GM19239 (cell line): ENCODE measurements at places on chromosomes 3 and 15.

- DNase-seq = no peak
These were observed 98.6 kb upstream of the ABHD17C start for GRCh38 chr15:80596521-80596976.

DNA sequence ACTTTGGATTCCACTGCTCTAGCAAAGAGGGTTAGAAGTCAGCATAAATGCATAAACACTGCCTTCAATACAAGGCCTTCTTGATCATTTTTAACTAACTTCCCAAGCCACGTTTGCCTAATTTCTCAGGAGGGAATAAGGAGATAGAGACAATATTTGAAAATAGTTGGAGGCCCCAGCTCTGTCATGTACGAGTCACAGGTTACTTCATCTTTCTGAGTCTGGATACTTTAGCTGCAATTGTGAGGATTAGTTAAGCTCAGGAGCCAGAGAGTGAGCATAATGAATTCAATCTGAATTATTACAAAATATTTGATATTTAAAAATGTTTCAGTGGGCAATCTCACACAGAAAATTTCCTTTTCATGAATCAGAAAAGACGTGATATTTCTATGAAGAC lies 298.9 kb downstream of the SHOX2 start:
- DNase-seq = no peak

DNA sequence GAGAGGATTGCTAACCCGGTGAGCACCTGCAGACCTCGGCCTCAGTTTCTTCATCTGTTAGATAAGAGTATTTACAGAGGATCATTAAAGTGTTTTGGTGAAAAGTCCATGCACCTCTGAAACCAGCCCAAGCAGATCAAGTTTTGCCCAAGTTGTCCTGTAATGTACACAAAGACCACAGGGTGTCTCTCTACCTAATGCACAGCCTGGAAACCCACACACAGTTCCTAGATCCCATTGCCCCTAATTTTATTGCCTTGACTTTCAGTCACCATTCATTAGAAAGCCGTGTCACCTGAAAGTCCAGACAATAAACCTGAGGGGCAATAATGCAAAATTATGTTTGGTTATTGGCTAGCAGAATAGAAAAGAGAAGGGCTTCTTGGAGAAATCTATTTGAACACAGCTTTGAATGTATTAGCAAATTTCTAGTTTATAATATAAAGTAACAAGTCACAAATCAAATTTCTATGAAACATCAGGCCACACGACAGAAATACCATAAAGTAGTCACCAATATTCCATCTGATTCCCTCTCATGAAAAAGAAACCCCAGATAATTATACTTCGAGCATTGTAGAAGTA lies 161.3 kb upstream of the SLC2A2 start:
- no peak for DNase-seq

DNA sequence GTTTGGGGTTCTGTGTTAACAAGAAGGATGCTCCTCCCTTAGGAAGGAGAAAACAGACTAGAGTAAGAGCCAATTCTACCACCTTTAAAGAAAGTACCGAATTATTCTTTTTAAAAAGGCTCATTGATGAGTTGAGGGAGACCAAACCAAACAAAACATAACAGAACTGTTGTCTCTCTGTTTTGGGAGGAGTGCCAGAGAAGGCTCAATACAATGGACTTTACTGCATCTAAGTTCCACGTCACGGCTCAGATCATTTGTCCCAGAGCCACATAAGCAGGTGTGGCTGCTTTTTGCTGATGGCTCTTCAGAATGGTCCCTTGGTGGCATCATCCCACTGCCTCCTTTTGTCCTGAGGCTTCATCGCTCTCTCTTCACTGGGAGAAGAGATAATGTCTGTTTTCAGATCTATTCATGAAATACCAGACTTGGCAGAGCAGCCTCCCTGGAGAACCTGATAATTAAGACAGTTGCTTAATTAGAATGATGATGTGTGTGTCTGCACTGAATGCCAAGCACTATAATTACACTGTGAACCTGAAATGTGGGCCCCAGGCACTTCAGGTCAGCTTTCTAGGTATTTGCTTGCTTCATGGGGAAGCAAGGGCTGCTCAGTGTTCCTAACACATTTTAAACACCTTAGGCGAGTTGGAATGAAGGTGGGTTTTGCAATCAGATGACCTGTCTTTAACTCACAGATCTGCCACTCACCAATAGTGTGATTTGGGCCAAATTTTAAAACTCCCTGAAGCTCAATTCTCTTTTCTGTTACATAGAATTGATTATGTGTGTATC lies 335.2 kb upstream of the MCTP2 start:
- no peak for DNase-seq

DNA sequence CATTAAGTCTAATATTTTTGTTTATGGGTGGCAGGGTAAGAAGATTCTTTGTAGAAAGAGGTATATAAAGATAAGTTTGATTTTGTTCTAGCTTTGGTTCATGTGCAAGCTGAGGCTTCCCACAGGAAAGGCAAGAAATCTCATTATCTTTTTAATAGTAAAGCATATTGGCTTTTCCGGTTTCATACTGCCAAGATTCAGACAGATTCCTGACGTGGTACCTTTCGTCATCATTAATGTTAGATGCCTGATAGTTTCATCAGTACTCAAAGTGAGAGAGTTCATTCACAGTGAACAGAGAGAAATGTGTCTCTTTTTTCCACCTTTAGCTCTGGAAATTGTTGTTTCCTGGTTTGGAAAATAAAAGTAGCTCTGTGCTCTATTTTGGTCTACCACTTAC lies 16.5 kb downstream of the TPM1 start:
- no peak for DNase-seq

- peak; percentile 63 for DNase-seq
These were observed 28.6 kb upstream of the ANKDD1A start for GRCh38 chr15:64883100-64883581.

GRCh38 chr3:111741181-111741580 lies 117.9 kb upstream of the PHLDB2 start:
- no peak for DNase-seq
